Esophagus squamous epithelium (tissue), 5 donors: ENCODE measurements at places on chromosomes 2 and 18.

- no peak for DNase-seq
These were observed 114.2 kb upstream of the TPO start for GRCh38 chr2:1299043-1299442.

- DNase-seq = no peak
These were observed 190.1 kb upstream of the SLC35G4 start for GRCh38 chr18:11419338-11419737.

DNA sequence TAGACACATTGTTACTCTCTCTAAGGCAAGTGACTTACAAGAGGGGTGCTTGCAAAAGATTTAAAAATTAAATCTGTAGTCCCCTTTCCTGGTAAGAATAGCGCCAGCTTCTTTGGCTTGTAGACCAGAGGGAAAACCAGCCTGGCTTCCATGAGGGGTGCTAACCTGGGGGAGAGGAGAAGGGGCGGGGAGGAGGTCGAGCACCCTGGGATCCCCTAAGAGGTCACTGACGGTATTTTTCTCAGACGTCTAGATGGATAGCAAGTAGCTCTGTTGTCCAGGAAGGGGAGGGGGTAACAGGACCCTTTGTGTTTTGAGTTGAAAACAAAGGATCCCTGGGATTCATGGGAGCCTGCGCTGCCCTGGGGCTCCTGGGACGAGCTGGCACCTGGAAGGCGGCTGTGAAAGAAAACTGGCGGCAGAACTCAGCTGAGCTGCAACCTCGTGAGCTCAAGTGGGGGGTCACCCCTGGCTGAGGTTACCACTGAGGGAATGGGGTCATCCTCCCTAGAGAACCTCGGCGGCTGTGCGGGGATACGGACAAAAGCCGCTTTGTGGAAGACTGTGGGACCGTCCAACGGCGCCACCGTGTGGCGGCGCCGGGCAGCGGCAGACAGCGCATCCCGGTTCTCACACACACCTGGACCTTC, 37.8 kb upstream of the MRPL19 start:
- DNase-seq = no peak

- DNase-seq = no peak
These were observed 394.2 kb downstream of the CDH19 start for GRCh38 chr18:66209656-66210055.

DNA sequence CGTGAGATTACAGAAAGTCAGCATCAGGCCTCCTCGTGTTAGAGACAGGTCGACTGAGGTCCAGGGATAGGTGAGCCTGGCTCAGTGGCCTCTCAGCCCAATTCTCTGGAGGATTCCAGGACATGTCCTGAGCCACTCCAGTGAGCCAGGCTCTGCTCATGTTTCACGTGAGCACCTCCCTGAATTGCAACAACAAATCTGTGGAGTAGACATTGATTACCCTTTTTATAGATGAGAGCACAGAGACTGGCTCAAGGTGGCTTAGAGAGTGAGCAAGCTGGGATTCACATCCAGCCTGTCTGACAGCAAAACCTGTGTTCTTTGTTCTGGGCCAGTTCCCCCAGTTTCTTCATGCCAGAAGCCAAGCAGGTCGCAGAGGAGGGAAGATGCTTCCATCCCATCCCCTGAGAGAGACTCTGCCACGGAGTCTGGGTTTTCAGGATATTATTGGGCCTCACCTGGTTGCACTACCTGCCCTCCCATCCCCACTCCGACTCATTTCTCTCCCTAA, 46.4 kb downstream of the HS1BP3 start:
- DNase-seq = no peak

GRCh38 chr2:191922736-191923651, 76.1 kb upstream of the CAVIN2 start:
- DNase-seq = no peak

GRCh38 chr2:64992990-64993389, 3.8 kb downstream of the SLC1A4 start:
- no peak for DNase-seq

- DNase-seq = no peak
These were observed 716.4 kb downstream of the RNF144A start for GRCh38 chr2:7633566-7634153.

GRCh38 chr18:11937874-11938478, 29.9 kb upstream of the MPPE1 start:
- no peak for DNase-seq

DNA sequence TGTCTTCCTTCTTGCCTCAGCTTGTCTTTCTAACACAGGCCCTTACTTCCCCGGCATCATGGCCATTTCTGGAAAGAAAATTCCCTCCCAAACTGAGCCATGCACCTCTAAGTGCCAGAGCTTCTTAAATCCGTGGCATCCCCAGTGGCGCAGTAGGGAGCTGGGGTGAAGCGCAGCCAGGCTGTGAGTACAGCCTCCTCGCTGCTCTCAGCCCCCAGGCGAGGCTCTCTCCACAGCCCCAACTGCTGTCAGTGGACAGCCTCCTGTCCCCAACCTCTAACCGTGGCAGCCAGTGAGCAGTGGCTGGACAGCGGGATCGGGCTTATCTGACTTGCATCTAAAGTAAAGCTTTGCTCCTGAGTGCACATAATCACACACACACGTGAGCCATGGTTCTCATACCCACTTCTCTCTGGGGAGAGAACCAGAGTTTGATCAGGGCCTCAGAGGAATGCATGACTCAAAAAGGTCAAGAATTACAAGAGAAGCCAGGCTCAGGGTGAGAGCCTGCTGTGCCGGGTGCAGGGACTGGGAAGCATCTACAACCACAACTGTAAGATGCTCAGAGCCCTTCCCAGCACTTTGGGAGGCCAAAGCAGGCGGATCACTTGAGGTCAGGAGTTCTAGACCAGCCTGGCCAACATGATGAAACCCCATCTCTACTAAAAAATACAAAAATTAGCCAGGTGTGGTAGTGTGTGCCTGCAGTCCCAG, 50.7 kb downstream of the SFXN5 start:
- DNase-seq = no peak

GRCh38 chr2:41947701-41948396, 100.0 kb upstream of the PKDCC start:
- DNase-seq = no peak

DNA sequence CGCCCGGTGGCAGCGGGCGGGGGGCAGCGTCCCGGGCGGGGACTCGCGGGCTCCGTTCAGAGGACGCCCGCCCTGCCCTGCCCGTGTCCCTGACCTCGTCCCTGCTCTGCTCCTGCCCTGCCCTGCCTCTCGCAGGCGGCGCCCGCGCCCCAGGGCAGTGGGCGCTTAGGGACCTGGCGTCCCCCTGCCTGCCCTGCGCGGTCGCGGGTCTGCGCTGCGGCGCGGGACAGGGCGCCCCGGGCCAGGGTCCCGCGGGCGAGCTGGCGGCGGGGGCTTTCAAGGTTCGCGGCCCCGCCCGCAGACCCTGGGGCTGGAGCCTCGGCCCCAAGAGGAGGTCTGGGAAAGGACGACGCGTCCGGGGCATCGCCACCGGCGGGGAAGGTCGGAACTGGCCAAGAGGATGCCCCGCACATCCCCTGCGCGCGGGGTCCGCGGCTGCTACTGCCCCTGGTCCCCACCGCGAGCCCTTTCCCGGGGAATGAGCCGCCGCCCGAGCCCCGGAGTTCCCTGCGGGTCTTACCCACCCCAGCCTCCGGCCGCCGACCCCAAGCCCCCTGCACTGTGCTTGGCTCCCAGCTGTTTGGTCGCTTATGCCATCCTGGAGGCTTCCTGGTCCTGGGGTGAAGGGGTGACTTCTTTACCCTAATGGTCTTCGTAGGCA, 679 bp downstream of the RNF144A start:
- DNase-seq = no peak

DNA sequence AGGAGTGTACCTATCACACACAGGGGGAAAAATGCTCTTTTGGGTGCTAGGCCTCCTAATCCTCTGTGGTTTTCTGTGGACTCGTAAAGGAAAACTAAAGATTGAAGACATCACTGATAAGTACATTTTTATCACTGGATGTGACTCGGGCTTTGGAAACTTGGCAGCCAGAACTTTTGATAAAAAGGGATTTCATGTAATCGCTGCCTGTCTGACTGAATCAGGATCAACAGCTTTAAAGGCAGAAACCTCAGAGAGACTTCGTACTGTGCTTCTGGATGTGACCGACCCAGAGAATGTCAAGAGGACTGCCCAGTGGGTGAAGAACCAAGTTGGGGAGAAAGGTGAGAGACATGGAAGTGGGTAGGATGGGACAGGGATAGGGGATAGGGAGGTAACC, 12.2 kb downstream of the DHRS9 start:
- no peak for DNase-seq

GRCh38 chr2:144516981-144517865, 2.7 kb downstream of the ZEB2 start:
- DNase-seq = no peak

GRCh38 chr2:20282916-20283592, 58.1 kb upstream of the SDC1 start:
- no peak for DNase-seq

DNA sequence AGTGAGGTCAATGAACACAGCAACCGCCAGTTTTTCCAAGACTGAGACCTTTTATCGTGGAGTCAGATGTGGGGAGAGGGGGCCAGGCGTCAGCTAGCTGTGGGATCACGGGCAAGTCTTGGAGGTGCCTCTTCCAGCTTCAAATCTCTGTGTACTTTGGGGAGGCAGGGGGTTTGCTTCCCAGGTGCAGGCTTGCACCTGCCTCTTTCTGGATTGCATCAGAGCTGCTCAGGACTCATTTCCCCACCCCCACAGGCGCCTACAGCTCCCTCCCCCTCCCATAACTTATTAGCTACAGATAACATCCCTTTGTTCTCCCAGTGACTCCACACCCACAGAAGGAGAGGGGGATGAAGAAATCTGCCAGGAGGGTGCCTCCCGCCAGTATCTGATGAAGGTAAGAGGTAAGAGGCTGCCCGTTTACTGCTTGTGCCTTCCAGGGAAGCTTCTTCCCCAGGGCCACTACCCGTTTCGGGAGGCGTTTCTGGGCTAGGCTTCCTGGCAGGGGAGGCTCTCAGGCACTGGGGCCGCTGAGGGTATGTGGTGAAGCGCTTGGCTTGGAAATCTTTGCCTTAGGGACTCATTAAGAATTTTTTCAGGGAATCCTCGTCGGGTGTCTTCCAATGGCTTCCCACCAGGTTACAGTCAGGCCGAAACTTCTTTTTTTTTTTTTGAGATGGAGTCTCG, 18.8 kb upstream of the MRPL33 start:
- no peak for DNase-seq

DNA sequence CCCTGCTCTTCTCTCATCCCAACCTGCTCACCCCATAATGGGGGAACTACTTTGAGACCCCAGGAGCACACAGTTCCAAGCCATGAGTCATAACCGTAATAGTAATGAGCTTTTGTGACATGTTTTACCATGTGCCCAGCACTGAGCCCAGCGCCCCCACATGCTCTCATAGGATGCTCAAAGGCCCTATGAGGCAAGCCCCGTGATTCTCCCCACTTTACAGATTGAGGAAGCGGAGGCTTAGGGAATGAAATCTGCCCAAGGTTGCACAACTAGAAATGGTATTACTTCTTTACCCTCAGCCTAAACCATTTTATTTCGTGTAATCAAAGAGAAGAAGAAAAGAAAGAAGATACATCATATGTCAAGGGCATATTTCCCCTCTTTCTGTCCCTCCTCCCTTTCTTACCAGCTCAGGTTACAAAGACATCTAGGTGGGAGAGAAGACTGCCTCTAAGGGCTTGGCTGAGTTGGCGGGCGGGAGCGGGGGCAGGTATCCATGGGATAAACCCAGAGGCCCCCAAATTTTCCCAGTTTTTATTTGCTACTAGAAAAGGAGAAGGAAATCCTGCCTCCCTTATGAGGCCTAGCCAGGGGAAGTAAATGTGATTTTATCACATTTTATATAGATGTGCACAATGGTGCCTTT, 24.2 kb downstream of the BCL11A start:
- DNase-seq = no peak

DNA sequence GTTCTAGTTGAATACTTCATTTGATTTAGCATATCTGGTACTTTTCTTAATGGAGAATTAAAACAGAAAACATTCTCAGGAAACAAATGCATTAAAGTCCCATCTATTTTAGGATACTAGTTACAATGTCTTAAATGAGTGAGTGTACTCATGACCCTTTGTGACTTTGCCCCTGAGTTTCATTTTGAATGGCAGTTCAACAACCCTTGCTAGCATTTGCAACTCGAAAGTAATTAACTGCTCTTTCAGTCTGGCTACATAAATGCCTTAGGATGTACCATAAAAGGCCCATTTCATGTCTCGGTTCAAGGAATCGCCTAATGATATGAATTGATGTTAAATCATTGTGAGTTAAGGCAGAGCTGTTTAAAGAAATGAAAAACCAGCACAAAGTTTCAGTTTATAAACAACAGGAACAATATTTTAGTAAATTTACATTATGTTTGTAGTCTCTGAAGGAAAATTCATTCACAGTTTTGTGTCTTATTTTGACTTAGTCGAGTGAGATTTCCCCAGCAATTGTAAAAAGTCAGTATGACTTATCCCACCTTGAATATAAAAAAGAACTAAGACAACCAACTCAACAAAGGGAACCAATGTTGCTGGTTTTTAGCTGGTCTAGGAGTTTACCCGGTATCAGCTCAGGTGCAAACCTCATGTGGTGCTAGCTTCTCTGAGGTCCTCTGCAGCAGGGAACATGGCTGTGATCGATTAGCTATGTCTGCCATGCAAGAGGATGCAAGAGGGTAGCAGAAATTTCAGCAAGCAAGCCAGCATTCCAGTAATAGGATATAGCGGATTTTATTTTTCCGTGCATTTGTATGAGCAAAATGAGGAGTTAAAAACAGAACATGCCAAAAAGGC, 386.2 kb downstream of the PTPRM start:
- no peak for DNase-seq

GRCh38 chr2:237074211-237074993, 11.3 kb upstream of the COPS8 start:
- DNase-seq = no peak
